ENCODE measurements at places on chromosomes 6 and 20.

GRCh38 chr6:74091136-74091793 is 395.3 kb downstream of the CD109 start:
- peak; percentile 9 for DNase-seq

GRCh38 chr6:74720923-74721322 is 484.9 kb downstream of the COL12A1 start:
- no peak for DNase-seq

GRCh38 chr6:24576447-24576846 is 69.5 kb downstream of the KIAA0319 start:
- DNase-seq: peak; percentile 31

GRCh38 chr20:50569864-50570836 is 60.0 kb downstream of the PTPN1 start:
- DNase-seq: peak; percentile 84

DNA sequence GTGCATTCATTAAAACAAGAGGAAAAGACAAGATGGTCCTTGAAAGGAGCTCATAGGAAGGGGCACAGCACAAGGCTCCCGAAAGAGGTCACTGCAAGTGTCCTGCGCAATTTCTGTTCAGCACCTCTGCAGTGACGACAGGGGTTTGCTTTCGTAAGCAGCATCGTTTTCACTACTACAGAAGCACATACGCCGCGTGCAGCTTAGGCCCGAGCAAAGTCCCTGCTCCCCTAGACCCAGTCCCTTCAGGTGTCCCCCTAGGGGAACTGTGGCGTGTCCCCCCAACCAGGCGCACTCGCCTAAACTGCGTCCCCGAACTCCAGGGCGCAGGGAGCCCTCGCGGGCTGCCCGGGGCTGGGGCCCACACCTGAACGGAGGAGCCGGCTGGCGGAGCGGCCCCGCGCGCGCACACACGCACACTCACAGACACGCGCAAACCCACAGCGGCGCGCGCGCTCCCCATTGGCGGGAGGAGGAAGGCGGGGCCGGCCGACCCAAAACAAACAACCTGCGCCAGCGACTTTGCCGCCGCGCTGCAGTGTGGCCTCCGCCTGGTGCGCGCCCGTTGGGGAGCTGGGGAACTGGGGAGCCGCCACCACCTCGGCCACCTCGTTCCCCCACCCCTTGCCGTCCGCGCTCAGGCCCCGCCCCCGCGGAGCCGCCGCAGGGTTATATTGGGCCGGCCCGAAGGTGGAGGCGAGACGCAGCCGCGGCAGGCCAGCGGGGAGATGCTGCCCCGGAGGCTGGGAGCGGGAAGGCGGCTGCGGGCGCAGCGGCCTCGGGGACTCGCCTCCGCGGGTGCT is at the start of gene FOXQ1:
TSS of gene FOXQ1 (plus strand) at position 699 of the 803 bp plus-strand sequence. CDS start 607 bp downstream, outside the sequence.
- DNase-seq: no peak

DNA sequence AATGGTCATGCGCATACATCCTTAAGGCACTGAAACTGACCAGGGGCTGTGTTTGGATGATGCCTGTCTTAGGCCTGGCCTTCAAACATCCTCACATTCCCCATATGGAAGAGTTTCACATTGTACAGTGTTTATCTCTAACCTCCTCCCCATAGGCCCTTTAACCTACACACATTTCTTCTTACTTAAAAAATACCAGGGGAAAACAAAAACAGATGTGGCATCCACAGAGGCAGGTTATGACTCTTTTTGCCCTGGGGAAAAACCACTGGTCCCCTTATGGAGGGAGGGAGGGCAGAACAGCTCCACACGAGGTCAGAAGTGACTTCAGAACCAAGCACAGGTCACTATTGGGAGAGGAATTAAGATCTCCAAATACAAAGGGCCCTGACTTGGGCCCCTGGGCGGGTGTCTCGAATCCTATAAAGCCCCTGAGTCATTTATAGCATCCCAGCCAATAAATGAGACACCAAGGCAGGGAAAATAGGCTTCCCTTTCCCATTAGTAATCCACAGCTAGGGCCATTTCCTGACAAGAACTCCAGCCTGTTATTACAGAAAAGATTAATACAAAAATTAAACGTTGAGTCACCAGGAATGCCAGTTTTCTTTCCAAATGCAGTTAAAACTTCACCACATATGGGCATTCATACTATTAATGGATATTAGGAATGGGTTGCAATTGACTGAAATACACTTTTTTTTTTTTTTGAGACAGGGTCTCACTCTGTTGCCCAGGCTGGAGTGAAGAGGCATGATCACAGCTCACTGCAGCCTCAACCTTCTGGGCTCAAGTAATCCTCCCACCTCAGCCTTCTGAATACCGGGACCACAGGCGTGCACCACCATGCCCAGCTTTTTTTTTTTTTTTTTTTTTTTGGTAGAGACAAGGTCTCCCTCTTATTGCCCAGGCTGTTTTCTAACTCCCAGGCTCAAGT is 107.2 kb downstream of the ATP9A start:
- DNase-seq: no peak

GRCh38 chr20:58086763-58087561 is 141.5 kb downstream of the ANKRD60 start:
- peak; percentile 52 for DNase-seq

DNA sequence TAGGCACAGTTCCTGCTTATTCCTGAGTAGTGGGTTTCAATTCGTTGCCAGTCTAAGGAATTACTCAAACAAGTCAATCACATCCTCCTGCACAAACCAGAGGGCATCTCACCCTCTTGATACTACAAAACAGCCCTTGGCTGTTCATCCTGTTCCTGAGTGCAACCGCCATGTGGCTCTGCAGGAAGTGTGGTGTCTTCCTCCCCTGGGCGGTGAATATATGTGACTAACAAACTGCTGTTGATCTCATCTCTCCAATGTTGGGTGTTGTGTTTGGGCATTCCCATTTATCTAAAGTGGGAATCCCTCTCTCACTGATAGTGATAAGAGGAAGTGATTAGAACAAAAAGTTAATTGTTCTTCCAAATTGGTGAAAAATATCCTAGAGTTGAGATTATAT is 163.0 kb downstream of the TBX18 start:
- no peak for DNase-seq

- DNase-seq: no peak
Observed at GRCh38 chr20:60727425-60727824, 524.6 kb upstream of the CDH4 start.

GRCh38 chr6:52201046-52201445 is 14.9 kb downstream of the IL17A start:
- no peak for DNase-seq

DNA sequence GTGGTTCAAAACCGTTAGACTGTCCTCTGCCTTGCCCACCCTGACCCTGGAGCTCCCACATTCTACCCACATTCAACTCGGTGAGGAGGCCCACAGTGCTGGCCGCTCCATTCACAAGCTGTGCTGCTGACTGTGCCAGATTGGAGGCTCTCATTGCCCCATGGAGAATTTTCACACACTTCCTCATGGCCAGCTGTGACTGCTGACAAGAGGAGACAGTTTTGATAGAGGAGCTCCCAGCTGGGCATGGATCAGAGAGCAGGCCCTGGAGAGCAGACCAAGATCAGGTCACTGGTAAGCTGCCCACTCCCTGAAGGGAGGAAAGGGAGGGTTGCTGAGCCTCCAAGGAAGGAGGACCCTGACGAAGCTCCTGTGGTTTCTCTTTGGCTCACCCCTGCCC is 246.1 kb upstream of the RIN2 start:
- no peak for DNase-seq

GRCh38 chr6:84645000-84645399 is 119.4 kb downstream of the TBX18 start:
- no peak for DNase-seq

- no peak for DNase-seq
Observed at GRCh38 chr6:128826606-128827005, 56.3 kb upstream of the LAMA2 start.

- peak; percentile 51 for DNase-seq
Observed at GRCh38 chr6:11824986-11825385, 46.4 kb upstream of the ADTRP start.

GRCh38 chr6:150065083-150065482 is 3.8 kb downstream of the ULBP3 start:
- no peak for DNase-seq

DNA sequence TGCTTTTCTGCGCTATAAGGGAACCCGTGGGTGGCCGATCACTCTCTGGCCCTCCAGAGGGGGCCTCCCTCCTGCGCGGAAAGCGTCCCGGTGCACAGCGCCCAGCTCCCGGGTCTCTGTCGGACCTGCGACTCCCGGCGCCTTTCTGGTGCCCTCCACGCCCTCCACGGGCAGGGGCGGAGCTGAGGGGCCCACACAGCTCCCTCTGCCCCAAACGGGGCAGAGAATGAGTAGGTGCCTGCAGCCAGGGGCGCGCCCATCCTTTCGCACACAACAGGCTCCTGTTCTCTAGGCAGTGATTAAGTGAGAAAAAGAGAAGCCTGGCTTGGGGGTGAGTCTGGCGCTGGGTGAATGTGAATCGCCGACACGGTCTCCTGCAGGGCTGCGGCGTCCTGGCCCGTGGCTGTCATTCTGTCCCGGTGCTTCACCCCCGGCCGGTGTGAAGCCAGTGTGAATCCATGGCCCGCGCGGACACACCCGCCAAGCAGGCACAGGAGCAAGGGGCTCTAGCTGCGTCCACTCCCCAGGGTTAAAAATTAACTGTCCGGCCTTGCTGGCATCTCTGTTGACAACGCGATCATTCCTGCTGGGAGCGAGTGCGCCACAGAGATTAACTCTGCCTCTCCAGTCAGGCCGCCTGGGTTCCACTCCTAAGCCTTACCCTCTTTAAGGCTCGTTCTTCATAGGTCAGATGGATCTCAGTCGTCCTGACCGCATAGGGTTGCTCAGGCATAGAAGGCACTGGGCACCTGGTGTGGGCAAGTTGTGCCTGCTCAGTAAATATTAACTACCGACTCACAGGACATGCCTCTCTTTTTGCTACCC is 88.8 kb downstream of the PCSK2 start:
- DNase-seq: no peak

DNA sequence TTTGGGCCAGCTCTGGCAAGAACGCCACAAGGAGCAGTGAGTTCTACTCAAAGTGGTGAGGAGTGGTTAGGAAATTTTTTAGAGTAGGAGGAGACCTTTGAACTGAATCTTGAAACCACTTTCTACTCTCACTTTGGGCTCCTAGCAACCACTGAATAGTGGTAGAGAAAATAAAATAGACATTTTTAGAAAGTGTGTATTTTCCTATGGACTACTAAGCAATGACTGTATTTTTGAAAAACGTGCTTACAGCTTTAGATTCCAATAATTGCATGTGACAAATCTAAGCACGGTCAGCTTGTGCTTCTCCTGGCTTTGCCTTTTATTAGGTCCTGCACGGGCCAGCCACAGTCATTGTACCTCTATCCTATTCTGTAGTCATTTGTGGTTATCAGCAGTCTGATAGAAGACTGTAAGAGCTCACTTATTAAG is 8.7 kb upstream of the IFNGR1 start:
- DNase-seq: peak; percentile 77

- DNase-seq: no peak
Observed at GRCh38 chr20:49256261-49256660, 21.6 kb downstream of the ZNFX1 start.

DNA sequence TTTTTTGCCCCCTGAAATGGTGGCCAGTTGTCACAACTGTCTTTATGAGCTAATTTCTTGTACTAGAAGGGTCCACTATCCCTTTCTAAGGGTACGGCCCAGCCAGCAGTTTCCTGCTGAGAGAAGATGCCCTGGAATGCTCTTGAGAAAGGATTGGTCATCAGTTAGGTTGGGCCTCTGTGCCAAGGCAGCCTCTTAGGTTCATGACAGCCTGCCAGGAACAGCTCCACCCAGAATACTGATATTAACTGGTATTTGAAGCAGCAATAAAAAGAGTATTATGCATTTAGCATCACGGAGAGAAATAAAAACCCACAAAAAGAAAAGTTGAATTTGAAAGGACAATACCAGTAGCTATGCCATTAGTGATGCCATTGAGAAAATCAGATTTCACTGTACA is 9.0 kb upstream of the HINT3 start:
- no peak for DNase-seq

DNA sequence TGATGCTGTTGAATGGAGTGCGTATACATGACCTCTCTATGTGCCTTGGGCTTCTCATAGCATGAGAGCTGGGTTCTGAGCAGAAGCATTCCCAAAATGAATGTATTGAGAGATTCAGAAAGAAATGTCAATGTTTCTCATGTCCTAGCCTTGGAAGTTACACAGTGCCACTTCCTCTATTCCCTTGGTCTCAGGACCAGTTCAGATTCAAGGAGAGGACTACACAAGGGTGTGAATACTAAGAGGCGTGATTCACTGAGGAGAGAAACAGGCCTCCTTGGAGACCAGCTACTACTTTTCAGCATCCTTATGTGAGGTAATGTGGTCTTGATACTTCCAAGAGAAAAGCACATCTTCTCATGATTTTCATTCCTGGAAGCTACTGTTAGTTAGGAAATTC is 10.4 kb downstream of the PPARD start:
- no peak for DNase-seq

DNA sequence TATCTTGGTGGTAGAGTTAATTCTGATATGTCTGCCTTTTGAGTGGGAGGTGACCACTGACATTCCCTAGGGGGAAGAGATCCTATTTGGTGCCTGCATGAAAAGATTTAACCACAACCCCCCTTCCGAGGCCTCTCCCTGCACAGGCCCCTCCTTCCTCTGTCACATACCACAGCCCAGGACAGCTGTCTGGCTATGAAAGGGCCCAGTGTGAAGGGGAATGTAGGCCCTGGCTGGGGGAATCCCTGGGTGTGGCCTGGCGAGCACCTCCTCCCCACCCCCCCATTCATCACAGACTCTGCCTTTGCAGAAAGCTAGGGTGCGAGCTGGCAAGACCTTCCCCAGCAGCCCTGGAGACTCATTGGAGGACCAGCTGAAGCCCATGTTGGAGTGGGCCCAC is 27.4 kb upstream of the MAPRE1 start:
- DNase-seq: no peak

GRCh38 chr6:43635387-43636307 is at the start of gene MAD2L1BP:
Gene MAD2L1BP (plus strand): TSS chr6:43635840. CDS start chr6:43635876, 36 bp downstream.
- DNase-seq: peak; percentile 77

GRCh38 chr6:14381829-14382677 is 264.5 kb downstream of the CD83 start:
- no peak for DNase-seq

- no peak for DNase-seq
Observed at GRCh38 chr6:77853401-77853800, 200.6 kb downstream of the MEI4 start.

DNA sequence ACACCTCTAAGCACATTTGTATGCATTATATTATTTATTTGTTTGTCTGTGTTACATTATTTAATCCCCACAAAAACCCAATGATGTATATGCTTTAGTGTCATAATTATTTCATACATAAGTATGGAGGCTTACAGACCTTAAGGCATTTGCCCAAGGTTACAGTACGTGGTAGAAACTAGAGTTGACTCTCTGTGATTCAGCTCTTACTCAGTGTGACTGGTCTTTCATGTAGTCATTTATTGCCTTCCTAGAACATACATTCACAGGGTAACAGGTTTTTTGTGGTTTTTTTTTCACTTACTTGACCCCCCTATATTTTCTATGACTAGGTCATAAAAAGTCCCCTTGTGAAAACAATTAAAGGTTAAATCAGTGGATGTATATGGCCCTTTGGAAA is 566.8 kb downstream of the TFAP2A start:
- no peak for DNase-seq

- DNase-seq: no peak
Observed at GRCh38 chr6:50832912-50833311, 14.2 kb downstream of the TFAP2B start.

GRCh38 chr6:842141-842540 is 149.2 kb upstream of the EXOC2 start:
- no peak for DNase-seq

All from suppressor macrophage (primary cell).